Lung (tissue), 17 donors: ENCODE measurements at places on chromosomes 12 and 14. TPM values are rescaled to one million over a fixed set of nuclear protein-coding genes. Genes with fewer than 3 reads are reported as not detected.

Gene SAMD15
- total RNA-seq, result 12.5 TPM

Gene MANSC4
- total RNA-seq, result not detected

Gene OTX2
- not detected for total RNA-seq

Gene RASSF8
- 68.4 TPM for total RNA-seq

DNA sequence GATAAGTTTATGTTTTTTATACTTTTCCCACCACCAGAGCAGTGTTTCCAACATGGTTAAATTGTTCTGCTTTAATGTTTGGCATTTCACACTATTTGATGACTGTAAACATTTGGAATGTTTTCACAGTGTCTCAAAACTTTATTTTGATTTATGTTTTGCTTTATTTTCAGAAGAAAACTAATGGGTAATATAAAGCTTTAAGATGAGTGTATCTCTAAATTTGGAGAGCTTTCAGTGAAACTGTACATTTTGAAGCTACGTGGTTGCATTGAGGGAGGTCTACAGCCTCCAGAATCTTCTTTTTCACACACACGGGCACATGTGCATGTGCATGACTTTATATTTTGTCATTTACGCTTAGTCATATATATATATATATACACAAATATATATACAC is 10.7 kb downstream of the BICD1 start:
- H3K36me3 ChIP-seq, result no peaks in the 10 kb centered on the region
- no peaks in the 10 kb centered on the region for H3K27me3 ChIP-seq
- no peak for DNase-seq
- H3K27ac ChIP-seq, result no peak overlapping the region
- H3K4me3 ChIP-seq, result no peak overlapping the region

GRCh38 chr12:75655315-75655806 is 144.0 kb upstream of the KRR1 start:
- H3K4me3 ChIP-seq, result no peak overlapping the region
- no peak for DNase-seq
- H3K27me3 ChIP-seq, result no peaks in the 10 kb centered on the region
- no peak overlapping the region for H3K27ac ChIP-seq

DNA sequence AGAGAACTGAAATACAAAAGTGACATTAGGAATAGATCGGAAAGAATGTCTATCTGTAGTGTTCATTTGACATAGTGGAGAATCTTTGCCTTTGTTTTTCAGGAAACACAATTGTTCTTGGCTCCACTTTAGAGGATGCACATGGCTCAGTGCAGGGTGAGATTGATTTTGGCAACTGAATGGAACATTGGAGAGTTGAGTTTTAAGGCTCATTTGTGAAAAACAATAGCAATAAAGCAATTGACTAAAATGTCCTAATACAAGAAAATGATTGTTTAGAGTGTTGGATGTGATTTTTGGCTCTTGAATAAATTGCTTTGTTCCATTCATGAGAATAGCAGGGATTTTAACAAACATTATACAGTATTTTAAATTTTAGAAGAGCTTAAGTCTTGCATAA is 116.4 kb downstream of the SLC38A1 start:
- no peaks in the 10 kb centered on the region for H3K4me1 ChIP-seq
- H3K4me3 ChIP-seq, result no peak overlapping the region
- no peak overlapping the region for H3K27ac ChIP-seq
- DNase-seq, result no peak
- no peaks in the 10 kb centered on the region for H3K27me3 ChIP-seq

DNA sequence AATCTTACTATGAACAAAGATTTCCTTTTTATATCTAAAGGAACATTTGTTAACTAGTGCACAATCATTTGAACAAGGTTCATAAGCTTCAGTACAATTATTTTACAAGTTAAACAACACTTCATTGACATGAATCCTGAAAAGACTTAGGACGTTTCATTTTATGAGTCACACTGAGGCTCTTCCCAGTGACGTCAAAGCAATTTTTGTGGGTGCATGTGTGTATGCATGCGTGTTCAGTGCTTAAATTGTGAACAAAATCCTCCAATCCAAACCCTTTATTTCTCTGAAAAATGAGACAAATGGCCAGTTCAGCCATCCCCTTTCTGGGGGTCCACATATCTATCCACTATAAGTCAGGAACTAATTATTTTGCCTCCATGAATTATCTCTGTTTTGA is 2.9 kb downstream of the LMNTD1 start:
- no peak overlapping the region for H3K4me3 ChIP-seq
- H3K27ac ChIP-seq, result no peak overlapping the region
- DNase-seq, result no peak
- H3K27me3 ChIP-seq, result no peaks in the 10 kb centered on the region

DNA sequence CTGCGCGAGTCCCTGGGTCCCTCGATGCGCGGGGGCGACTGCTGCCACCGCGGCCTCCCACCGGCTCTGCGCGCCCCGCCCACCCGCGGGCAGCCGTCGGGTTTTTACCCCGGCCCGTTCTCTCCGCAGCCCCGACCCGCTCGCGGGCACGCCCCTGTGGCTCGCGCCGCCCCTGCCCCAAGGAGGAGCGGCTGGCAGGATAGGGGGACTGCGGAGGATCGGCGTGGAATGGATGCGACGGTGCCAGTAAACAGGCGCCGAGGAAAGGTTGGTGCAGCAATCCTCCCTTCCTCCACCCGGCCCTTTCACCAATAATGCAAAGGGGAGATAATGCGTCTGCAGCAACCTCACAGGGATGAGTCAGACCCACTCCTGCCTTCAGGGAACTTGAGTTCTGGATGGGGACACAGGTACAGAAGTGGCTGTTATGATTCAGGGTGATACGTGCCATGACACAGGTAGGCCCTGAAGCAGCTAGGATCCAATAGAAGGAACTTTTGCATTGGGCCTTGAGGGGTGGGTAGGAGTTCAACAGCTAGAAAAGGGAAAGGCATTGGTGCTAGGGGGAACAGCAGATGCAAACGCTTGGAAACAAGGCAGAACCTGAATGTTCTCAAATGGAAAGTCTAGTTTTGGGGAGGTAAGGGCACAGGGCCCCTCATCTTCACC is 554 bp upstream of the DEGS2 start:
- H3K36me3 ChIP-seq, result no peaks in the 10 kb centered on the region
- peak overlapping the region; percentile 14 for H3K4me3 ChIP-seq
- peaks cover 12% of the 10 kb centered on the region for H3K4me1 ChIP-seq
- no peak overlapping the region for H3K27ac ChIP-seq

DNA sequence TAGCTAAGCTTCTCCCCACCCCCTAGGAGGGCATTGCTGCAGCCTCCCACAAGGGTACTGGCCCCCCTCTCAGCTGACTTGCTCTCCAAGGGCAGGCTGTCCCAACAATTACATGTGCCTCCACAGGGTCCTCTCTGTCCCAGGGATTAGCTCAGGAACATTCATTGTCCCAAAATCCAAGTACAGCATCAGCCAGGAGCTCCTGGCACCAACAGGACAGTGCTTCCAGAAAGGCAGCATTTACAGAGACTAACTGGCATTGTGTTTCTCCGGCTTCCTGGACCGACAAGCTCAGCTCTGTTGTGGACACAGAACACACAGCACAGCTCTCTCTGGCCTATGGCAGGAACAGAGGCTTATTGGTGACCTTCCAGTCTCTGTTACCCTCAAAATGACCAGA is 21.7 kb downstream of the ABCD4 start:
- H3K36me3 ChIP-seq, result no peaks in the 10 kb centered on the region
- no peak overlapping the region for H3K4me3 ChIP-seq
- H3K27ac ChIP-seq, result no peak overlapping the region
- H3K4me1 ChIP-seq, result no peaks in the 10 kb centered on the region
- no peak for DNase-seq

DNA sequence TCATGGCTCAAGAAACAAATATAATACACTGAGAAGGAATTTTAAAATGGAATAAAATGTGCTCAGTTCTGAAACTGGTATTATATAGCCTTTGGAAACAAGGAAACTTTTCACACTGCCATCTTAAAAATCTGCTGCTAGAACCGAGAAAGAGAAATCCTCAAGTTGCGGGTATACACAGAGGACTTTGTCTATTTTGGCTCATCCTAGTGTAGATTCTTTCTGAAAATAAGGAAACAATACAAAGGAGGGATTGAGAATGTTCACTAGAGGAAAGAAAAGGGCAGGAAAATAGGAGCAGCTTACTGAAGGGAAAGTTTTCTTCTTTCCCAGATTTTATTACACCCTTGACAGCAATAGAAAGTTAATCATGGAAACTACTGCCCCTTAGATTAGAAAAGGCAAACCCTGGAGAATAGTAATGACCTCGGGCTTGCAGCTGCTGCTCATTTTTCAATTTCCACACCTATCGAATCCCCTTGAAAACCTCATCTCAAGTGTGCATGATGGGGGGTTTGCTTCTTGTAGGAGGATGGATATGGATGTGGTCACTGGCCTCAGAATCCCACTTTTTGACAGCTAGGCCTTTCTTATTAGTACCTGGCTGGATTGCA is 104.6 kb downstream of the DAAM1 start:
- H3K27ac ChIP-seq, result peak overlapping the region; percentile 22
- H3K36me3 ChIP-seq, result peaks cover 6% of the 10 kb centered on the region
- H3K4me1 ChIP-seq, result peaks cover 24% of the 10 kb centered on the region
- DNase-seq, result no peak
- H3K27me3 ChIP-seq, result no peaks in the 10 kb centered on the region
